ENCODE measurements at places on chromosomes 4 and X. TPM values are rescaled to one million over a fixed set of nuclear protein-coding genes. Genes with fewer than 3 reads are reported as not detected.

The GPR173 gene
- total RNA-seq: 0.35 TPM

The NPY2R gene
- not detected for total RNA-seq

The ZDHHC9 gene
- total RNA-seq: 17.9 TPM

The PRAF2 gene
- total RNA-seq: 7.1 TPM

The TNMD gene
- total RNA-seq: 0.19 TPM

The NPY5R gene
- not detected for total RNA-seq

The F11 gene
- not detected for total RNA-seq

The SMIM10 gene
- 6.4 TPM for total RNA-seq

The FGFR3 gene
- 1.8 TPM for total RNA-seq

- DNase-seq: peak; percentile 77
Observed at GRCh38 chrX:129637217-129638109, 17.3 kb downstream of the APLN start.

DNA sequence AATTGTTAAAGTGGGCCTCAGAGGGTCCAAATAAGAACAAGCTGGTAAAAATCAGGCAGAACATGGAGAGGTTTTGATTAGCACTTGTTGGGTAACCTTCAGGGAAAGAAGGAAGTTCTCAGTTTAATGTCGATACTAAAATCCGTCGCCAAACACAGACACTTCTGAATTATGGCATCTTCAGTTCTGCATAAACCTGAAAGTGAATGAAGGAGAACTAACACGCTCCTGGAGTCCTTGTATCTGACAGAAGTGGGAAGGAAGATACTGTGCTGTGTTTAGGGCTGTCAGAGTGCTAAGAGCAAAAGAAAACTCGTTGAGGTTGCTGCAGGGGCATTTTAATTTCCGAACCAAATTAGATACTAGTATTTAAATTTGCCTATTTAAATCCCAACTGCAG lies 106.2 kb downstream of the TMA16 start:
- no peak for DNase-seq

DNA sequence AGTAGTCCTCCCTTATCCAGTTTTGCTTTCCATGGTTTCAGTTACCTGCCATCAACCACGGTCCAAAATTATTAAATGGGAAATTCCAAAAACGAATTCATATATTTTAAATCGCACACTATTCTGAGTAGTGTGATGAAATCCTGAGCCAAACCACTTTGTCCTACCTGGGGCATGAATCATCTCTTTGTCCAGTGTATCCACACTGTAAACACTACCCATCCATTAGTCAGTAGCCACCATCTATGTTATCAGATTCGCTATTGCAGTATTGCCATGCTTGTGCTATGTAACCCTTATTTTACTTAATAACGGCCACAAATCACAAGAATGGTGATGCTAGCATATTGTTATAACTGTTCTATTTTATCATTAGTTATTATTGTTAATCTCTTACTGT lies 704.6 kb downstream of the SMARCA1 start:
- no peak for DNase-seq

- DNase-seq: no peak
Observed at GRCh38 chr4:162782778-162783525, 383.7 kb downstream of the NAF1 start.

DNA sequence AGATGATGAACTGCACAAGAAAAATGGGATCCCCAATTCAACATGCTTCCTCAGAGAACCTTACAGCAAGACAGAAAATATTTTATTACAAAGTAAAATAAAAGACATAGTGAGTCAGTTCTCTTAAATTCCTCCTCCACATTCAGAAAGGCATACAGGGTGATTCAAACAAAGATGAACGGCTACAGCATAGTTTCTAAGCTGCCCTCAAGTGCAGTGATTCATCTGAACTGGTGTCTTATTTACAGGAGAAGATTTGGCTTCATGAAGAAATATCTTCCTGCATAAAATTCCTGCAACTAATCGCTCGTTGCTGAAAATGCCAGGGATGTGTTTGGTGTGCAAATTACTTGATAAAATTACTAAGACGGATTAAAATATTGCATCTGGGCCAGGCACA lies 103.6 kb downstream of the PRKX start:
- DNase-seq: no peak

- DNase-seq: no peak
Observed at GRCh38 chr4:112560084-112560483, 44.1 kb upstream of the NEUROG2 start.

- no peak for DNase-seq
Observed at GRCh38 chr4:18934197-18934596, 912.6 kb upstream of the LCORL start.

GRCh38 chr4:1856071-1856942 lies at the start of gene LETM1:
Gene LETM1, minus strand, starts transcription at chr4:1856156. Its CDS starts 206 bp downstream, at chr4:1855950.
- peak; percentile 98 for DNase-seq

- DNase-seq: no peak
Observed at GRCh38 chrX:110442635-110443034, 84.0 kb downstream of the RTL9 start.

DNA sequence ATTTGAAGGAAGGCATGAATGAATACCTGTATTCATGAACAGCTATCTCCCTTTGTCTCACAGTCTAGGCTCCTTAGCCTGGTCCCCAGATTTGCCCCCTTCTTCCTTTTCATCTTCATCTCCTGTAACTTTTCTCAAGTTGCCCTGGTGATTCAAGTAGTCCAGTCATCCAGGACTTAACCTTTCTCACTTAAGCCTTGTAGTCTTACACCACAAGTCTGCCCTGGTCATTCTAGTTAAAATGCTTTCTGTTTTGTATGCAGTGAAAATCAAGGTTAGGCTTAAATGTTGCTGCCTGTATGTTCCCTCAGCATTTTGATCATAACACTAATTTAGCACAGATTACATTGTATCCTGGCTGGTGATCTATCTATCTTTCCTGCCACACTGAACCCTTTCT lies 58.5 kb upstream of the SLC7A11 start:
- DNase-seq: no peak

DNA sequence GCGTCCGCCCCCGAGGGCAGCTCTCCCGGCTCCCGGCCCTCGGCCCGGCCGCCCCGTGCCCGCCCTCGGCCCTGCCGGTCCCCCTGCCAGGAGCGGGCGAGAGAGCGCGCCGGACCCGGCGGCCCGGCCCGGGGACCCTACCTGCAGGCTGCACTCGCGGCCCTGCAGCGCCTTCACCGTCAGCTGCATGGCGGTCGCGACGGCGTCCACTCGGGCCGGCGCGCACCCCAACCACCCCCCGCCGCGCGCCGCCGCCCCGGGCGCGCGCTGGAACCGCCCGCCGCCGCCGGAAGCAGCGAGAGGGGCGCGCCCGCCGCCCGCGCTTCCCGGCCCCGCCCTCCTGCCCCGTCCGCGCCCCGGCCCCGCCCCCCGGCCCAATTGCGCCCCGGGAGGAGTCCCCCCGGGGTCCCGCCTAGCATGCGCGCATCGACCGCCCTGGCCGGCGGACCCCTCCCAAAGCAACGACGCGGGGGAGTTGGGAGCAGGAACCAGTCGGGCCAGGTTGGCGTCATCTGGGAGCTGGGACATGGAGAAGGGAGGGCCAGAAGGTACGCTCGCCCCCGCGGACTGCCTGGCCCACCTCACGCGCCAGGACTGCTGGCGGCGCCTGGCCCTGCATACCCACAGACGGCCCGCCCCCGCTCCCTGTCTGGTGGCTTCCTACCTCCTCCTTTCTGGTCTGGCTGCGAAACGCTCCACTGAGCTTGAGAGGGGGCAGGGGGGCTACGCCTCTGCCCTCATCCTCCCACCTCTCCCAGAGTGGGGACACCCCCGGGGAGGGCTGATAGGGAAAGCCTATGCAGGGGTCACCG lies at the start of gene UBL4A:
UBL4A (minus strand) TSS at position 220 of the 812 bp plus-strand sequence; CDS start at position 189, 31 bp downstream.
- peak; percentile 86 for DNase-seq

DNA sequence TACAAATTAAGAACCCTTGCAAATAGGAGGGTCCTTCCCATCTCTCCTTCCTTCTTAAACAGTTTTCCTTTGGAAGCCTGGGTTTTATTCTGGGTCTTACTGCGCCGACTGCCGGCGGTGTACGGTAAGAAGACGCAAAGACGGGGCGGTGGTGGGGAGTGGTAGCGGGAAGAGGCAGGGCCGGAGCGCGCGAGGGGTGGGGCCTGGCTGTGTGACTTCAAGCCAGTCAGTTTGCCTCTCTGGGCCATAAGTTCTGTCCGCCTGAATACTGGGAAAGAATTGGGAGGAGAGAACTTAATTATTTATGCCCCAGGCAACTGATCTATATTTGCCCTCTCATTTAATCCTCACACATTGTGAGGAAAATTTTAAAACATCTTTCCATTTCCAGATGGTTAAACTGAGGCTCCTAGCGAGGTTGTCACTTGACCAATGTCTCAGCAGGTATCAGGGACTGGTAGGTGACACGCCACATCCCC lies 726 bp upstream of the KANTR start:
- DNase-seq: peak; percentile 92

GRCh38 chr4:143224255-143224654 lies 39.5 kb downstream of the USP38 start:
- no peak for DNase-seq

Measured in Right ventricle myocardium inferior (tissue), 1 donor.